ENCODE measurements at places on chromosomes 16 and 17. TPM values are rescaled to one million over a fixed set of nuclear protein-coding genes. Genes with fewer than 3 reads are reported as not detected.
A peak's percentile ranks its signal among the peaks of the same experiment; 100 is the strongest.

GRCh38 chr17:56699186-56699894, 105.8 kb downstream of the NOG start:
- no peaks in the 10 kb centered on the region for H3K36me3 ChIP-seq
- H3K27me3 ChIP-seq, result no peaks in the 10 kb centered on the region
- no peak overlapping the region for H3K4me3 ChIP-seq
- peak; percentile 85 for DNase-seq
- no peak overlapping the region for H3K27ac ChIP-seq

DNA sequence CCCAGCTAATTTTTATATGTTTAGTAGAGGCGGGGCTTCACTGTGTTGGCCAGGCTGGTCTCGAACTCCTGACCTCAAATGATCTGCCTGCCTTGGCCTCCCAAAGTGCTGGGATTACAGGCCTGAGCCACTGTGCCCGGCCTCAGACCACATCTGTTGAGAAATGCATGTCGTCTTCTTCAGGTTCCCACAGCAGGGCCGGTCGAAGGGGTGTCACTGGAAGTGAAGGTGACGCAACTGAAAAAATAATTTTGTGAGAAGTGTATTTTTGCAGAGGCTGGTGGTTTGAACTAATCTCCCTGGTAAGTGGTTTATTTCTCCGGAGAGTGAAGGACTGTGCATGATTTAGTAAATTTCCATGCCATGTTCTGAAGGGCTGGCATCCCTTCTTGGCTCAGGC, 33.4 kb upstream of the IL34 start:
- H3K4me3 ChIP-seq, result no peak overlapping the region
- DNase-seq, result no peak
- H3K27ac ChIP-seq, result no peak overlapping the region
- H3K36me3 ChIP-seq, result no peaks in the 10 kb centered on the region

DNA sequence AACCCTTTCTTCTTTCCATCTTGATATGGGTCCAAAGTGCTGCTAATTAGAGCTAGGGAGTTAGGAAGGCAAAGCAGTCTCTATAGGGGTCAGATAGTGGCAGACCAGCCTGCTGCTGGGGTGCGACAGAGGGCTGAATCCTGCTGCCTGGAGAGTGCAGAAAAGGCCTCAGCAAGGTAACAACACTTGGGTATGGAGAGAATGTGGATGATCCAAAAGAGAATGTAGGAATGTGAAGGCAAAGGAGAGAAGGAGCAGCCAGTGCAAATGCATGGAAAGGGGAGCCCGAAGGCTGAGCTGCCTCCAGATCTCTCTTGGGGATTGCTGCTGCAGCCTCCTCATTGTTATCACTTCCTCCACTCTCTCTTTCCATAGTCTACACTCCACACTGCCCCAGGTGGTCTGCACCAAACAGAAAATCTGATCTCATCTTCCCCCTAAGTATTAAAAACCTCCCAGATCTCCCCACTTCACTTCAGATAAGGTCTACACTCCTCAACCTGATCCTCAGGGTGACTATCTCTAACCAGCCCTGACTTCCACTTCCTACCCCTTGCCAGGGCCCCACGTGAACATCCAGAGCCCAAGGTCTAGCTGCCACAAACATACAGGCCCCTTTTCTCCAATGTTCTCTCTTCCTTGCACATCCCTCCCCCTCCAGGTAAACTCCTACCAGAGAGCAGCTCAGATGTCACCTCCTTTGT, 28.8 kb downstream of the TOM1L2 start:
- no peaks in the 10 kb centered on the region for H3K27me3 ChIP-seq
- no peaks in the 10 kb centered on the region for H3K36me3 ChIP-seq
- no peak for DNase-seq

DNA sequence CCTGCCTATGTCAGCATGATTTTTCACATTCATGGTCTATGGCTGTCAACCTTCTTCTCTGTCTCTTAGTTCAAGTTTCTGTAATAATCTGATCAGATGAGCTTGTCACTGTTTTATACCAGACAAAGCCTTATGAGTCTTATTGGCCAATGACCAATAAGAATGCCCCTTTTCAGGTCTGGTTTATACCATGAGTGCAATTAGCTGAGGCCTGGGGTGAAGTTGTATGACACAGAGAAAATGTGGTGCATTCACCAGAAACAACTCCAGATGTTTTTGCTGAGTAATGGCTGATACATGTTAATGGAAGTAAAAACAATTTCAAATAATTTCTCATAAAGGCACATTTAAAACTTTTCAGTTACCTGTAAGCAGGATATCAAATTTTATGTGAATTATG, 218.6 kb upstream of the CDH8 start:
- H3K36me3 ChIP-seq, result no peaks in the 10 kb centered on the region
- DNase-seq, result no peak
- H3K27me3 ChIP-seq, result no peaks in the 10 kb centered on the region
- no peaks in the 10 kb centered on the region for H3K4me1 ChIP-seq

- H3K27me3 ChIP-seq, result no peaks in the 10 kb centered on the region
- no peaks in the 10 kb centered on the region for H3K36me3 ChIP-seq
- DNase-seq, result no peak
- no peak overlapping the region for H3K27ac ChIP-seq
- H3K4me3 ChIP-seq, result no peak overlapping the region
- H3K4me1 ChIP-seq, result peaks cover 21% of the 10 kb centered on the region
Observed at GRCh38 chr17:32520737-32521404, 34.1 kb downstream of the CDK5R1 start.

GRCh38 chr16:53882310-53882709, 178.4 kb downstream of the FTO start:
- H3K27ac ChIP-seq, result no peak overlapping the region
- H3K36me3 ChIP-seq, result peaks cover 15% of the 10 kb centered on the region
- H3K4me1 ChIP-seq, result no peaks in the 10 kb centered on the region
- H3K27me3 ChIP-seq, result no peaks in the 10 kb centered on the region
- H3K4me3 ChIP-seq, result no peak overlapping the region
- DNase-seq, result no peak

GRCh38 chr17:38320482-38320881, 23.3 kb downstream of the GPR179 start:
- DNase-seq, result peak; percentile 82
- peaks cover 29% of the 10 kb centered on the region for H3K4me1 ChIP-seq
- H3K36me3 ChIP-seq, result no peaks in the 10 kb centered on the region
- H3K27ac ChIP-seq, result peak overlapping the region; percentile 74
- no peak overlapping the region for H3K4me3 ChIP-seq
- H3K27me3 ChIP-seq, result no peaks in the 10 kb centered on the region

GRCh38 chr17:2926019-2926650, 129.9 kb downstream of the RAP1GAP2 start:
- H3K27ac ChIP-seq, result no peak overlapping the region
- no peaks in the 10 kb centered on the region for H3K4me1 ChIP-seq
- no peaks in the 10 kb centered on the region for H3K27me3 ChIP-seq

DNA sequence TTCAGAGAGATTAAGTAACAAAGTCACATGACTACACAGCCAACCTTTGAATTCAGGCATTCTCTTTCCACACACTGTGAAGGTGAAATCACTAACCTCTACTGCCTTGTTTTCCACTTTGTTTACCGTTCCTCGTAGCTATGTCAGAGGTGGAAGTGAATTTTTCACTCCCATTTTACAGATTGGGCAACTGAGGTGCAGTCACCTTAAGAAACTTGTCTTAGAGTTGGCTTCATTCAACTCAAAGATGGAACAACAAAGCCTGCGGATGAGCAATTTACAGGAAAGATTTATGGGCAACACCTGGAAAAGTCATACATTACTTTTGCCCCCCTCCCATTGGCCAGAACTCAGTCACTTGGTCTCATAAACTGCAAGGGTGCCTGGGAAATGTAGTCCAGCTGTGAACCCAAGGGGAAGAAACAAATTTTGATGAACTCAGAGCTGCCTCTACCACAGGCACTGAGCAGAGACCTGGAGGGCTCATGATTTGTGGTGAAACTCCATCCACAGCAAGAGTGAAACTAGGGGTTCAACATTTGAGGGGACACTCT, 784.6 kb upstream of the EEF2KMT start:
- no peaks in the 10 kb centered on the region for H3K27me3 ChIP-seq
- DNase-seq, result no peak
- no peak overlapping the region for H3K27ac ChIP-seq
- no peaks in the 10 kb centered on the region for H3K4me1 ChIP-seq

DNA sequence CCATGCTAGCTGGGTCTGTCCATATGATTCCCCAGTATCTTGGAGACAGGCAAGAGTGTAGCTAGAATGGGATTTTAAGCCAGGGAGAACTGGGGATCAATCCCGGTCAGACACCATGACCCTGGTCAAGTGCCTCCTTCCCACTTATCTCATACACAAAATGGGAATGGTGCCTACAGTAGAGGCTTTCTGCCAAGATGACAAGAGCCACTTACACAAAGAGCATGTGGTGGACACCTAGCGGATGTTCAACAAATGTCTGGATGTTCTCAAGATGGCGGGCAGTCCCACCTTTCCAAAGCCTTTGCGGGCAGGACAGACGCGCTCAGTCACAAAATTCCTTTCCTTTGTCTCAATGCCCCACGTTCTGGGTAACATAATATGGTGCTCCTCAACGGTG, 57.3 kb downstream of the MAF start:
- no peaks in the 10 kb centered on the region for H3K4me1 ChIP-seq
- no peak overlapping the region for H3K27ac ChIP-seq
- no peak overlapping the region for H3K4me3 ChIP-seq
- DNase-seq, result no peak

DNA sequence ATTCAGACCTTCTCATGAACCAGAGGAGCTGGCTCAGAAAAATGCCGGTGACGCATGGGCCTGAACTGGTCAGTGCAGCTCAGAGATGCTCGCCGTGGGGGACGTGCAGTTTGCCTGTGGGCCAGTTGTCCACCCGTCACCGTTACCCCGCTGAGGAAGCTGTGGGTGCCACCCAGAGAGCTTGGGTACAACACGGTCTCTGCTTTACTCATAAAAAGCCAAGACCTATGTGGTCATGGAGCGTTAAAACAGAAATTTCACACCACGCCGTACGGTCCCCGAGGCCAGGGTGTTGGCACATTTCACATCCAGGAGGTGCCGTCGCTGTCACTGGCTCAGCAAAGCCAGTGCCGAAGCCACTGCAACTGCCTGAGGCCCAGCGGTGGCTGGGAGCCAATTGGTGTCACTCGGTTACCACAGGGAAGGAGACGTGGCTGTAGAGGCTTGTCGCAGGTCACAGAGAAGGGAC, 120.9 kb downstream of the METRNL start:
- H3K4me3 ChIP-seq, result no peak overlapping the region
- peak; percentile 73 for DNase-seq

DNA sequence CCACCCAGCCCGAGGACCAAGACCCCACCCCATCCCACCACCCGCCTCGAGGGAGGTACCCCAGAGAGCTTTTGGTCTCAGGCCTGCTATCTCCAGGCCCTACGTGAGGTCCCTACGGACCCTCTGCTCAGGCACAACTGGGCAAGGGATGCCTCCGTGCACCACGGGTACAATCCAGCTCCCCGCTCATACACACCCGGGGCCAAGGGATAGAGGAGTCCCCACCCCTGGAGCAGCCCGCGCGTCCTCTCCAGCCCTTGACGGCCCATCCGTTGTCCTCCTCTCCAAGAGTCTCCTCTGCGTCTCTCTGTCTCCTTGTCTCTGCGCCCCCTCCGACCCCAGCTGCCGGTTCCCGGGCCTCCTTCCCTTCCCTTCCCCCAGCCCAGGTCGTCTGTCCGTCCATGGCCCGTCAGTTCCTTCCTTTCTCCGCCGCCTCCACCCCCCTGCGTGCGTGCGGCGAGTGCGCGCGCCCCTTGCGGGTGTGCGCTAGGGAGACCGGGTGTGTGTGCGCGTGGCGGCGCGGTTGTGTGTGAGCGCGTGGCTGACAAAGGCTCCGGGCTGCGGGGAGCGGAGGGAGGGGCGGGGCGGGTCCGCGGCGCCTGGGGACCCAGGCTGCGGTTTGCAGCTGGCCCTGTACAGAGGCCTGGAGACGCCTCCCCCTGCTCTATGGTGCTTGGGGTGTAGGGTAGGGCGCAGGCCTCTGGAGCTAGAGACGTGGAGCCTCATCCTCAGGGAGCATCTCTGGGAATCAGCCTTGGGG, 930 bp downstream of the SPNS2 start:
- H3K36me3 ChIP-seq, result no peaks in the 10 kb centered on the region
- H3K27ac ChIP-seq, result peak overlapping the region; percentile 80
- peak overlapping the region; percentile 66 for H3K4me3 ChIP-seq
- no peak for DNase-seq

DNA sequence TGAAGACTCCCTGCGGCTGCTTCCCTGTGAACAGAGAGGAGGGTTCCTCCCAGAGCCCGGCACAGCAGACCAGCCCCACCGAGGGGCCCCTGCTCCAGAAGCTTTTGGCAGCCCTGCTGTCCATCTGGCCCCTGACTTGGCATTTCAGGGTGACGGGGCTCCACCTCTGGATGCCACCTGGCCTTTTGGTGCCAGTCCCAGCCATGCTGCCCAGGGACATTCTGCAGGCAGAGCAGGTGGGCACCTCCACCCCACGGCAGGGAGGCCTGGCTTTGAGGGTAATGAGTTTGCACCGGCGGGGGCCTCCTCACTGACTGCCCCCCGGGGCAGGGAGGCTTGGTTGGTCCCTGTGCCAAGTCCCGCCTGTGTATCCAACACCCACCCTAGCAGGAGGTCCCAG, 20.3 kb upstream of the ZFPM1 start:
- H3K36me3 ChIP-seq, result no peaks in the 10 kb centered on the region
- no peak overlapping the region for H3K27ac ChIP-seq
- DNase-seq, result peak; percentile 57
- H3K27me3 ChIP-seq, result no peaks in the 10 kb centered on the region
- H3K4me3 ChIP-seq, result no peak overlapping the region

- H3K27me3 ChIP-seq, result no peaks in the 10 kb centered on the region
- peaks cover 71% of the 10 kb centered on the region for H3K36me3 ChIP-seq
- no peak overlapping the region for H3K27ac ChIP-seq
- no peaks in the 10 kb centered on the region for H3K4me1 ChIP-seq
Observed at GRCh38 chr17:36506249-36506826, 19.9 kb downstream of the ZNHIT3 start.

DNA sequence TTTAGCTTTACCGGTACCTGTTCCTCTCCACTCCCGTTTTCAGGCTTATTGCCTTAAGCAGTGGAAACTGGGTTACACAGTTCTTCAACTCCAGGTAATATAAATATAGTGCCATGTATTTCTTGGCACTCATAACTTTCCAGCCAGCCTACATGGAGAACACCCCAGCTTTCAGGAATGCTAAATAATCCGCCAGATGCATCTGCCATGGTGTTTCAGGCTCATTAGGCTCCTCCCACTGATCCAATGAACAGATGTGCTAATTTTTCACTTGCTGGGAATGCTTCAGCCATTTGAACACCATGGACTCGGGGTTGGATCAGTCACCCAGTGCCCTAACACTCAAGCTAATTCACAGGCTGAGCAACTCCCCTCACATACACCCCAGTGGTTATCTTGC, 4.6 kb downstream of the ANKFN1 start:
- no peaks in the 10 kb centered on the region for H3K36me3 ChIP-seq
- no peak overlapping the region for H3K4me3 ChIP-seq
- DNase-seq, result no peak
- H3K27me3 ChIP-seq, result no peaks in the 10 kb centered on the region
- no peaks in the 10 kb centered on the region for H3K4me1 ChIP-seq

GRCh38 chr17:64275016-64275415, 12.0 kb upstream of the TEX2 start:
- H3K27ac ChIP-seq, result no peak overlapping the region
- no peak overlapping the region for H3K4me3 ChIP-seq
- DNase-seq, result no peak
- H3K36me3 ChIP-seq, result no peaks in the 10 kb centered on the region
- H3K4me1 ChIP-seq, result peaks cover 17% of the 10 kb centered on the region
- H3K27me3 ChIP-seq, result no peaks in the 10 kb centered on the region

ZSCAN10 gene
- total RNA-seq, result not detected

ZP2 gene
- not detected for total RNA-seq

CCL1 gene
- not detected for total RNA-seq

USP6 gene
- 0.15 TPM for total RNA-seq

All from upper lobe of left lung (tissue), 6 donors.